DND-41 (cell line): ENCODE measurements at places on chromosomes 11 and 22.

DNA sequence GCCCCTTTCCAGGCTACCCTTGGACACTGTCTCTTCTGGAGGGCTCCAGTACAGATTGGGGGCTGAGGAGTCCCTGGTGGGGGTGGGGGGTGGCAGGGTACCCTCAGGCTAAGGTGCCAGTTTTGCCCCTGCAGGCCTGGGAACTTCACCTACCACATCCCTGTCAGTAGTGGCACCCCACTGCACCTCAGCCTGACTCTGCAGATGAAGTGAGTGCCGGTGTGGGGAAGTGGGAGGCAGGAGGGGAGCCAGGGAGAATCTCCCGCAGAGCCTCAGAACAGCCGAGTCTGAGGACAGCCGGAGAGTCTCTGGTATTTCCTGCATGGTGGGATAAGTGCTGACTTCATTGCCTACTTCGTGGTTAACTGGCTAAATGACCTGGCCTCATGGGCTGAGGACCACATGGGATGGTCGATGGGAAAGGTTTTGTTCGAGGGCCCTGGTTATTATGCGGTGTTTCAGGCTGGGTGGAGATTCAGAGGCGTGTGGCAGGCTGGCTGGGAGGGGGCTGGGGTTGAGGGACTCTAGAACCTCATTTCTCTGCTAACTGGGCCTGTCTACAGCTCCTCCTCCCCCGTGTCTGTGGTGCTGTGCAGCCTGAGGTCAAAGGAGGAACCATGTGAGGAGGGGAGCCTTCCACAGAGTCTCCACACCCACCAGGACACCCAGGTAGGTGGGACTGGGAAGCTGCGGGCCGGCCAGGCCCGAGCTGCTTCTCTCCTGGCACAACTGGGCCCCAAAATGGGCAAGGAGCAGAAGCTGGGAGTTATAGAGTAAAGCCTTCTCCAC lies 8.5 kb downstream of the TMEM258 start:
- DNase-seq, result no peak
- H3K27me3 ChIP-seq, result no peaks in the 10 kb centered on the region
- peaks cover 48% of the 10 kb centered on the region for H3K36me3 ChIP-seq
- H3K27ac ChIP-seq, result no peak overlapping the region
- H3K4me1 ChIP-seq, result no peaks in the 10 kb centered on the region

DNA sequence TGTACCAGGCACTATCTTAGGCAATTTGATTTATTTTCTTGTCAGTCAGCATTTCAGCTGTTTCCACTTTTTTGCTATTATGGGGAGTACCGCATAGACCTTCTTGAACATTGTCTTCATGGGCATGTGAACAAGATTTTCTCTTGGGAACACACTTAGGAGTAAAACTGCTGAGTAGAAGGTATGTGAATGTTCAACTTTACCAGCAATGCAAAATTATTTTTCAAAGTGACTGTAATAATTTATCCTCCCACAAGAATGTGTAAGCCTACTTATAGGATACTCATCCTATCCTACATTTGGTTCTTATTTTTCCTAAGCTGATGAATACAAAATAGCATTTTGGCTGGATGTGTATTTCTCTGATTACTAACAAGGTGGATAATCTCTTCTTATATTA lies 132.0 kb upstream of the NAV2 start:
- no peak overlapping the region for H3K27ac ChIP-seq
- H3K4me1 ChIP-seq, result no peaks in the 10 kb centered on the region
- H3K27me3 ChIP-seq, result no peaks in the 10 kb centered on the region
- no peak for DNase-seq

DNA sequence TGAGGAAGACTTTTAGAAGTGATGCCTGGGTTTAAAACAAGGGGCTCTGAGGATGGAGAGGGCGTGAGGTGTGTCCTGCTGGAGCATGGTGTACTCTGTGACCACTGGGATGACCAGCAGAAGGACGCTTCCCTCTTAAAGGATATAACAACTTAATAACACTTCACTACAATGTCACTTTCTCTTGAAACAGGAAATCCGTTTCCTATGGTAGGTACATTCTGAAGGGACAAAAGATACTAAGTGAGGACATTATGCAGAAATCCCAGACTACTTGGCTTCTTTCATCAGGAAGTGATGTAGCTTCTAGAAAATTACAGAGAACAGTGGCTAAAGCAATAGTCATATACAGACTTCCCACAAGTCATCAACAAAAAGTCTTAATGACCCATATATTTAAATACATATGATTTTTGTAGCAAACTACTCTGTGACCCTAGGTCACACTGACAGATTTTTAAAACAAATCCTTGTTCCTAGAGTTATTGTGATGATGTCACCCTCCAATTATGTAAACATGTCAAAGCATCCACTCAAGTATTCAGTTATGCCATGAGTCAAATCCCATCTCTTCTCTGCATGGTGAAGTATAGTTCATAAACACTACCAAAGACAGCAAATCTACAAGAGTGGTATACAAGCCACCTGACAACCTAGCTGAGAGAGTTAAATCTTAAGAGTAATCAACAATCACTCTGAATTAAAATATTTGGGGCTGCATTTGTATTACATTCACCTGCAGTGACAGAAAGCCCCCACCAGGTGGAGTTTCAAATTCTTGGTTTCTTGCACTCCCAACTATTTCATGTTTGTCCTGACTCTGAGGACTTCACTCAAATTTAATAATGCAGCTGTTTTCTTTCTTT lies 32.8 kb downstream of the PITPNB start:
- DNase-seq, result peak; percentile 53
- peaks cover 84% of the 10 kb centered on the region for H3K36me3 ChIP-seq
- no peak overlapping the region for H3K4me3 ChIP-seq
- no peaks in the 10 kb centered on the region for H3K27me3 ChIP-seq
- H3K4me1 ChIP-seq, result no peaks in the 10 kb centered on the region
- no peak overlapping the region for H3K27ac ChIP-seq

DNA sequence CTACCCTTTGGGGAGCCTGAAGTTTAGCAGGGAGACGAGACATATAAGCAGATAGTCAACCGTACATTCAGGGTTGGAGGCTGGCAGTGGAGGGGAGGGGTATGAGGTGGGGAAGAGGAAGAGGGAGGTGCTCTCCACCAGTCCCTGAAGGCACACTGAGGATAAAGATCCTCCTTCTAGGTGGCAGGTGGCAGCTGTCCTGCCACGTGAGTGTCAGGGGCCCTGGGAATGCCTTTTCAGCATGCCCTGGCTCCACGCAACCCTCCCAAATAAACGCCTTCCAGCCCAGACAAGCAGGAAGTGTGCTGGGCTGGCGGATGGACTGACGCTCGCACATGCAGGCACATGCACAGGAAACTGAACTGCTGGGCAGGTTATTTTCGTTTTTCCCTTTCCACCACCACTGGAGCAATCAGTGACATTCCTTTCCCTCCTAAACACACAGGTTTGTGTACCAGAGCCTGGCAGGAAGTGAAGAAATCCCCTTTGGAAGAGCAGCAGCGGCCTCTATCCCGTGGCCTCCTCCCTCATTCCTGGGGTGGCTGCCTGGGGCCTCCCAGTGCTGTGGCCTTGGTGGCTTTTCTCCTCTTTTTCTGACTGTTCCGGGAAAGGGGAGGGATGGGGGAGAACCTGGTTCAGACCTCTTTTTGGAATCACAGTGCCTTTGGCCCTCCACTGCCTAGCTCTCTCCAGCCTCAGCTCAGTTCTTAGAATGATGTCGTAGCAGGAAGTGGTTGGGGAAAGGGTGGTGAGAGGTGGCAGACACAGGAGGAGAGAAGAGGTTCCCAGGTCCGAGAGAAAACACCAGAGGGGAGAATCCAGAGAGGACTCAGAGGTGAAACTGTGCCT lies 157.0 kb upstream of the TIMP3 start:
- H3K4me1 ChIP-seq, result peaks cover 23% of the 10 kb centered on the region
- no peaks in the 10 kb centered on the region for H3K27me3 ChIP-seq
- peak overlapping the region; percentile 70 for H3K27ac ChIP-seq
- peak; percentile 73 for DNase-seq
- no peaks in the 10 kb centered on the region for H3K36me3 ChIP-seq

- H3K36me3 ChIP-seq, result no peaks in the 10 kb centered on the region
- no peak overlapping the region for H3K27ac ChIP-seq
- no peak overlapping the region for H3K4me3 ChIP-seq
- peaks cover 79% of the 10 kb centered on the region for H3K27me3 ChIP-seq
- DNase-seq, result no peak
Observed at GRCh38 chr11:118610225-118610772, 2.9 kb downstream of the PHLDB1 start.

- H3K4me1 ChIP-seq, result no peaks in the 10 kb centered on the region
- H3K27ac ChIP-seq, result no peak overlapping the region
- no peak for DNase-seq
- no peaks in the 10 kb centered on the region for H3K36me3 ChIP-seq
- peaks cover 8% of the 10 kb centered on the region for H3K27me3 ChIP-seq
Observed at GRCh38 chr22:44438481-44439131, 59.4 kb downstream of the RTL6 start.

GRCh38 chr11:44288133-44288526 lies 21.8 kb downstream of the ALX4 start:
- H3K36me3 ChIP-seq, result no peaks in the 10 kb centered on the region
- H3K4me3 ChIP-seq, result no peak overlapping the region
- peaks cover 3% of the 10 kb centered on the region for H3K27me3 ChIP-seq

DNA sequence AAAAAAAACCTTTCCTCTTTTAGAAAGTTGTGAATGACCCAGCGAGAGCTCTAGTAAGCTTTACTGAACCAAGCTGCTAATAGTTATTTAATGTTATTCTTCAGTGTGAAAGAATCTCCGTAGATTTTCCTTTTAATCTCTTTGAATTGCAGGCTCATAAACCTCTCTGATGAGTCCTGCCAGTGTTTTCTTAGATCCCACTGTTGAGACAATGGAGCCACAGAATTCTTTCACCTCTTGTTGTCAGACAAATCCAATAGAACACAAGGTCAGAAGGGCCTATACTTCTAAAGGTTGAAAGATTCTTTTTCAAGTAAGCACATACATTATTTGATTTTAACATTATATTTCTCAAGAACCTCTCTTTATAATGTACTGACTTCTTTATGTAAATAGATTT lies 52.2 kb downstream of the DNAJC24 start:
- H3K27me3 ChIP-seq, result no peaks in the 10 kb centered on the region
- H3K36me3 ChIP-seq, result no peaks in the 10 kb centered on the region; the same call in 1 of the 2 replicates
- no peak for DNase-seq

DNA sequence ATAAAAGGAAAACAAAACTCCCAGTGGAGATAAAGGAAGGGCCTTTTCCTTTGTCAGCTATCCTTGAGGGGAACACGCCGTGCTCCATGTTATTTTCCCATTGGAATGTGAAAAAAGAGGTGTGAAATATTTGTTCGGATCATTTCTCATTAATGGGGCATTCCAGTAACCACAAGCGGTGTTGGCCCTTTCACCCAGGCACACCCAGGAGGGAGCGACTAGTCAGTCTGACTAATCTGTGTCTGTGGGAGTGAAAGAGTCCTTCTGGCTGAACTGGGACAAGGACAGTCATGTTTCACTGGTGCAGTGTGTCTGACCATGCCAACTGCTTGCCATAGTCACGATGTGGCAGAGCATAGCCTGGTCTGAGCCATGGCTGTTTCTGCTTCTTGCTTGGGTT lies 13.0 kb upstream of the MYEOV start:
- H3K27me3 ChIP-seq, result no peaks in the 10 kb centered on the region
- no peak overlapping the region for H3K27ac ChIP-seq
- no peak overlapping the region for H3K4me3 ChIP-seq
- no peaks in the 10 kb centered on the region for H3K36me3 ChIP-seq
- H3K4me1 ChIP-seq, result no peaks in the 10 kb centered on the region

GRCh38 chr11:8959546-8960166 lies 4.6 kb downstream of the TMEM9B start:
- H3K4me3 ChIP-seq, result no peak overlapping the region
- peaks cover 16% of the 10 kb centered on the region for H3K4me1 ChIP-seq
- DNase-seq, result peak; percentile 34
- H3K27me3 ChIP-seq, result no peaks in the 10 kb centered on the region
- peaks cover 10% of the 10 kb centered on the region for H3K36me3 ChIP-seq

- H3K4me3 ChIP-seq, result no peak overlapping the region
- DNase-seq, result no peak
- H3K27ac ChIP-seq, result no peak overlapping the region
- no peaks in the 10 kb centered on the region for H3K27me3 ChIP-seq
- H3K36me3 ChIP-seq, result no peaks in the 10 kb centered on the region
Observed at GRCh38 chr11:1234771-1235305, 12.0 kb downstream of the MUC5B start.

- peak; percentile 80 for DNase-seq
- no peaks in the 10 kb centered on the region for H3K27me3 ChIP-seq
- peaks cover 27% of the 10 kb centered on the region for H3K4me1 ChIP-seq
Observed at GRCh38 chr11:66068154-66068821, 1.8 kb upstream of the PACS1 start.

DNA sequence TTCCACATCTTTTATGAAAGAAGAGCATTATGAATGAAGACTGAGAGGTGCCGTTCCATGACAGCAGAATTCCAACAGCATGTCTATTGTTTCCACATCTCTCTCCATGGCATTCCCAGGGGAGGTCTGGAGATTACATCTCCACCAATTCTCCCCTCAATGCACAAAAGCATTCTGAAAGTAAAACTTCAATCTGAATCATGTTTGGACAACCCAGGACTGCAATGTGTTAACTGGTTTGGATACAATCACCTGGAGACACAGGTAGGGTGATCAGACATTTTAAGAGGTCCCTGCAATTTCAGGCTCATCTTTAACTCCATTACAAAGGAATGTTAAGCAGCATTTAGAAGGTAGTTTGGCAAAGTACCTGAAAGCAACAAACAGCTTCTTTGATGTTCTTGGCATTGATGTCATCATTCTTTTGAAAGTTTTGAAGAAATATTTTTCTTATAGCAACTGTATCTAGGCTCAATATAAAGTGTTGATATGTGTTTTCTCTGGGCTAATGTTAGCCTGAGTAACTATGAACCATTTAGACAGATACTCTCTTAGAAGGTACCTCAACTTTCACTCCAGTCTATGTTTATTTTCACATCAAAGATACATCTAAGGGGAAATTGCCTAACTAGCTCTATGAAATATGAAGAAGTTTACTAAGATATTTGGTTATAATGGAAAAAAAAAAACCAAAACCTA lies 181.4 kb upstream of the MTMR2 start:
- no peaks in the 10 kb centered on the region for H3K27me3 ChIP-seq
- H3K4me3 ChIP-seq, result no peak overlapping the region
- no peak overlapping the region for H3K27ac ChIP-seq
- no peaks in the 10 kb centered on the region for H3K36me3 ChIP-seq

DNA sequence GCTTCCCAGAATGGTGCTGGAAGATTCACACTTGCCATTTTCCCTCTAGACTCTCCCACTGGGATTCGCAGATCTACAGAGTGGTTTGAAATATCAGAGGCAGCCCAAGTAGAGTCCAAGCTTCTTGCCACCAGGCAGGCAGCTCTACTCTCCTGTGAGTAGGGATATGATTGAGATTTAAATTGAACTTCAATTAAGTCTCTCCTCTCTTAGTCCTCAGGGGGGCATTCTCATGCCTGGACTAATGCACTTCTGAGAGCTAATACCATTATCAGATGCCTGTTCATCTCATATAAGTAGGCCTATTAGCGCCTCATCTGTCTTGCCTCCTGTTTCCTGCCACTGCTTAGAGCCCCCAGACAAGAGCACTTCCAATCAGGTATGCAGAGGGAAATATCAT lies 25.5 kb upstream of the AMPD3 start:
- H3K4me1 ChIP-seq, result no peaks in the 10 kb centered on the region
- no peaks in the 10 kb centered on the region for H3K36me3 ChIP-seq
- no peaks in the 10 kb centered on the region for H3K27me3 ChIP-seq
- no peak overlapping the region for H3K4me3 ChIP-seq

GRCh38 chr11:83611600-83611999 lies 325.4 kb upstream of the CCDC90B start:
- H3K27me3 ChIP-seq, result no peaks in the 10 kb centered on the region
- H3K36me3 ChIP-seq, result no peaks in the 10 kb centered on the region
- H3K27ac ChIP-seq, result no peak overlapping the region
- DNase-seq, result no peak
- no peak overlapping the region for H3K4me3 ChIP-seq
- H3K4me1 ChIP-seq, result no peaks in the 10 kb centered on the region
